ENCODE measurements at places on chromosomes 16 and 17.

DNA sequence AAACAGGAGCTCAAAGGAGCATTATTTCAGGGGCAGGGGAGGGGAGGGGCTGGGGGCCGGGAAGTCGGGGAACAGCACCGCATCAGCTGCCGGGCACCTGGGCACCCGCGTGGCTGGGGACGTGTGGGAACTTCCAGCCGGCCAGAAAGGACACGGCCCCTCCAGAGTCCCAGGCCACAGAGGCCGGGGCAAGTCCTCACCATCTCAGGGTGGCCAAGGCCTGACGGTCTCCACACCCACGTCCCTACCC lies 1.1 kb downstream of the PGAP6 start:
- DNase-seq, result no peak

DNA sequence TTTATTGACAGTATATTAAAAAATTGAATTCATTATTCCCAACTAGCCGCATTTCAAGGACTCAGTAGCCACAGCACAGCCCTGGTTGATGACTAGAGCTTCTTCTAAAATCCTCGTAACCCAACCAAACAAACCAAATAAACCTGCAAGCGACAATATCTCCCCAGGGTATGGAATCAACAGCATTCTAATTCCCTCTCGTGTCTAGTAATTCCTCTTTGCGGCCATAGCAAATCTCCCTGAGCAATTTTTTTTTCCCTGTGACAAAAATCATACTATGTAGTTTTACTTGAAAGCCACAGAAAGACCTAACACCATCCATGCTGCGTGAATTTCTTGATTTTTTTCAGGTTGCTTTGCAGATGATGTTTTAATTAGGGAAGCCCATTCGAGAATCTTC lies 143.4 kb upstream of the MYOCD start:
- no peak for DNase-seq

DNA sequence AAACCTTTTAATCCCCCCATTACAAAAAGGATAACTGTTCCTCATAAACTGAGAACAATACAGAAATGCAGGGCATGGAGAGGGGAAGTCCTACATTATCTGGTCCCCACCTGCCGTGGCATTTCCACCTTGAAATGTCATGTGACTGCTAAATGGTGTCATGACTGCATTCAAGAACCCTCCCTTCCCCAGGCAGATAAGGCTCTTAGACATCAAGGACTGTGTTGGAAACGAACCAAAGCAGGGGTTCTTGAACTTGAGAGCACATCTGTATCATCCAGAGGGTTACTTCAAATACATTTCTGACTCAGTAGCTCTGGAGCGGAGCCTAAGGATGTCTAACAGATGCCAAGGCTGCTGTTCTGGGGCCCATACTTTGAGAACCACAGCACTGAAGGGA lies 18.4 kb downstream of the CMTM3 start:
- DNase-seq, result no peak

DNA sequence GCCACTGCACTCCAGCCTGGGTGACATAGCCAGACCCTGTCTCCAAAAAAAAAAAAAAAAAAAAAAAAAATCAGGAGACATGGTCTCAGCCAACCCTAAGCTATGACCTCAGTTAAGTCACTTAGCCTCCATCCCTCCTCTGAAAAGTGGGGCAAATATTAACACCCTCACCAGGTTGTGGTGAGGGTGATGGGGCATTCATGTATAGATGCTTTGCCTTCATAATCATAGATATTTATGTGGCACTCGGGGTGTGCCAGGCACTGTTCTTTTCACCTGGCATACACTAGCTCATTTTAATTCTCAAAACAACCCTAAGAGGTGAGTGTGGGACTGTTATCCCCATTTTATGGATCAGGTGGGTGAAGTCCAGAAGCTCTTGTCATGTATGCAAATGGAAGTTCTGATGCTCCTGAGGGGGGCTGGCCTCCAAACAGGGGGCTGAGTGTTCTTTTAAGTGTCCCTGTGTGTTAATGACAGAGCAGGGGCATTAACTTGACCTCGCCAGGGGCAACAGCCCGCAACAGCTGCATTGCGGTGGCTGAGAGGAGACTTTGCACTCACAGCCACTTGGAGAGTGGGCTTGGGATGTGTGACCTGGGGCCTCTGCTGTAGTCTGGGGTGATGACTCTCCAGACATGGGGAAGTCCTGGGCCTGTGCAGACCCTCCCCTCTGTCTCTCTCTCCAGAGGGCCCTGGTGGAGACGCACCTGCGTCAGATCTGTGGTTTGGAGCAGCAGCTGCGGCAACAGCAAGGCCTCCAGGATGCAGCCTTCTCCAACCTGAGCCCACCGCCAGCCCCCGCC lies 4.1 kb downstream of the TBKBP1 start:
- no peak for DNase-seq

GRCh38 chr16:58866935-58867334 lies 132.8 kb upstream of the GOT2 start:
- DNase-seq, result no peak

GRCh38 chr16:11308493-11309283 lies 27.6 kb upstream of the PRM1 start:
- DNase-seq, result no peak

- DNase-seq, result no peak
Measured at GRCh38 chr17:81401723-81402529, 6.7 kb downstream of the BAHCC1 start.

- no peak for DNase-seq
Measured at GRCh38 chr17:82383411-82383810, 11.8 kb downstream of the UTS2R start.

- no peak for DNase-seq
Measured at GRCh38 chr17:16294560-16294959, 58.7 kb downstream of the CENPV start.

DNA sequence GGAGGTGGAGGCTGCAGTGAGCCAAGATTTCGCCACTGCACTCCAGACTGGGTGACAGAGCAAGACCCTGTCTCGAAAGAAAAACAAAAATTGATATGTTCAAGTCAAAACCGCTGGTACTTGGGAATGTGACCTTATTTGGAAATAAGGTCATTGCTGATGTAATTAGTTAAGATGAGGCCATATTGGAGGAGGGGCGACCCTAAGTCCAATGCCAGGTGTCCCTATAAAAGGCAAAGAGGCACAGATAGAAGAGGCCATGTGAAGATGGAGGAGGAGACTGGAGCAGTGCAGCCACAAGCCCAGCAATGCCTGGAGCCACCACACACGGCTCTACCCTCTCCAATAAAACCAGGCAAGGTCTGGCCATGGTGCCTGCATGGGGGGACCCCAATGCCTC lies 50.8 kb upstream of the JPH3 start:
- no peak for DNase-seq

DNA sequence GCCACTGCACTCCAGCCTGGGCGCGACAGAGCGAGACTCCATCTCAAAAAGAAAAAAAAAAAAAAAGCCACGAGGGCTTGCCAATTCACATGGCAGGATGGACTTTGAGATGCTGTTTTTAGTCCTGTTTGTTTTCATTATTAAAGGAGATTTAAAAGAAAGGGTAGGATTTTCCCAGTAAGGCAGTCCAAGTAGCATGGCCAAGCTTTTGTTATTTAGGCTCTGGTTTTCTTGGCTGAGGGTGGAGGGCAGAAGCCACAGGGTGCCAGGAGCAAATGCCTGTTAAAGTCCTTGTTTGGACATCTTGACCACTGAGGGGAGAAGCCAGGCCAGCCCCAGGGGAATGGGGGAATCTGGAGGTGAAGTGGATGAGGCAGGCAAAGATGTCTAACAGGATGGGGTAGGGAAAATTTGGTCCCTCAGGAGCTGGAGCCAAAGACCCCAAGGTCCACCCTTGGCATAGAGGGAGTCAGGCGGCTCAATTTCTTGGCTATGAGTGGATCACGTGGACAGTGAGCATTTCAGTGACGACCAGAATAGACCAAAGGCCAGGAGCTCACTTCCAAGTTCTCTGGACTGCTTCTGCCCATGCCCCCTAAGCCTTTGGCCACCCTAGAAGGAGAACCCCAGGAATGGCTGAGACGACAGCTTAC lies 20.8 kb upstream of the PLLP start:
- DNase-seq, result no peak

GRCh38 chr16:56673921-56674320 lies 4.3 kb downstream of the MT1H start:
- DNase-seq, result peak; percentile 37

- DNase-seq, result no peak
Measured at GRCh38 chr16:67657751-67658518, 2.1 kb downstream of the ACD start.
